ENCODE measurements at places on chromosomes 1 and 21.
A peak's percentile ranks its signal among the peaks of the same experiment; 100 is the strongest.

DNA sequence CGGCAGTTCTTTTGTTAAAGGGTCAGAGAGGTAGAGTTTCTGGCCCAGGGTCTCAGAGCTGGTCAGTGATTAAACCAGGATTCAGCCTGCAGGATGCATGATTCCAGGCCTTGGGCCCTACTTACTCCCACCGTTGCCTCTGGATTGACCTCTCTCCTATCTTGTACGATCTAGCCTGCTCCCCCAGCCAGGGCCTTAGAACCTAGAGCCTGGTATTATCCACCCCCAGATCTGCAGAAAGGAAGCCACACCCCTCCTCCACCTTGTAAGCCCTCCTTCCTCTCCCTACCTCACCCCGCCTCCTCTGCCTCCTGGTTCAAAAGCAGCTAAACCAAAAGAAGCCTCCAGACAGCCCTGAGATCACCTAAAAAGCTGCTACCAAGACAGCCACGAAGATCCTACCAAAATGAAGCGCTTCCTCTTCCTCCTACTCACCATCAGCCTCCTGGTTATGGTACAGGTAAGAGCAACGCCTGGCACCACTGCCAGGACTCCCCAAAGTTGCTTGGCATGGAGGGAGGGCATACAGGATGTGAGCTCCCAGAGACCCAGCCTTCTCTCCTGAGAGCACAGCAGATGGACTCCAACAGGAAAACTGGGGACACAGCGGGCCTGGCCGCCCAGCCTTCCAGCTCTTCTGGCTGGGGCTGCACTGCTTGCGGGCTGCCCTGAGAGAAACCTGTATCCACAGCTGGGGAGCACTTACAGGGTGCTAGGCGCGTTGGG is at the start of gene CD52:
Gene CD52 (plus strand): TSS at position 347 of the 726 bp plus-strand sequence. CDS start 60 bp downstream, at position 407.
- DNase-seq: no peak

GRCh38 chr1:246638941-246639655 is 72.8 kb downstream of the CNST start:
- DNase-seq: no peak

DNA sequence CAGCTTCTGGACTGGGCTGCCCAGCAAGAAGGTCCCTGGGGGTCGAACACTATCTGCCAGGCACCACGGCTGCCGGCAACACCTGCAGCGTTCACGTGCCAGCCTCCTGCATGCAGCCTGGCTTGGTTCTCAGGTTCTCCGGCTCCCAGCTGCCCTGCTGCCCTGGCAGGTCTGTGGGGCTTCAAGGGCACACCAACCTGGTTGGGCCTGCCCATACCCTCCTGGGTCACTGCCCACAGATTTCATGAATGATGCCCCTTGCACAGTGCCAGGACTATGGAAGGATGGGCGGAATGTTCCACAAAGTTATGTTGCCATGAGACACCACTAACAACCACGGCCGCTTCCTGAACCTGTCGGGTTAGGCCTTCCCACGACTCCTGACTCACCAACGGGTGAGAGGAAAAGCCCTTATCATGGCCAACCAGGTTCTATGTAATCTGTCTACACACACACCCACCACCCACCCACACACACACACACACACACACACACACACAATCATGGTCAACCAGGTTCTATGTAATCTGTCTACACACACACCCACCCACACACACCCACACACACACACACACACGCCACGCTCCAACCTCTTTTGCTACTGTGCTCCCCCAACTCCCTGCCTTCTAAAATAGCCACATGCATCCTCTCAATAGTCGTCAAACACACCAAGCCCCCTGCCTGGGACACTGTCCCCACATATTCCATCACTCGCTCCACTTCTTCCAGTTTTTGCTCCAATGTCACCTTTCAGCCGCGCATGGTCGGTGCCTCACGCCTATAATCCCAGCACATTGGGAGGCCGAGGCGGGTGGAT is 32.2 kb downstream of the HSPG2 start:
- peak; percentile 73 for DNase-seq

DNA sequence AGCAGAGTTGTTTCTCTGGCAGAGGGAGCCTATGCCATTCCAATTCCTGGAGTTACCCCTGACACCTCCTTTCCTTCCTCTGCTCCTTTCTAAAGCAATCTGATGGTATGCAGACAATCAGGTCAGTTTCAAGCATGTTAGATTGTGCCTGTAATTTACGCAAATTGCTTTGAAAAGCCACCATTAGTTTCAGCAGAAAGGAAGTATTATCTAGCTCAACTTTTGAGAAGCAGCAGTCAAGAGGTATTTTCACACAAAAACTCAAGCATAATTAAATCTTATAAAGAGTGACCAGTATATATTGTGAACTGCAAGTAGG is 2.2 kb downstream of the ERRFI1 start:
- no peak for DNase-seq

DNA sequence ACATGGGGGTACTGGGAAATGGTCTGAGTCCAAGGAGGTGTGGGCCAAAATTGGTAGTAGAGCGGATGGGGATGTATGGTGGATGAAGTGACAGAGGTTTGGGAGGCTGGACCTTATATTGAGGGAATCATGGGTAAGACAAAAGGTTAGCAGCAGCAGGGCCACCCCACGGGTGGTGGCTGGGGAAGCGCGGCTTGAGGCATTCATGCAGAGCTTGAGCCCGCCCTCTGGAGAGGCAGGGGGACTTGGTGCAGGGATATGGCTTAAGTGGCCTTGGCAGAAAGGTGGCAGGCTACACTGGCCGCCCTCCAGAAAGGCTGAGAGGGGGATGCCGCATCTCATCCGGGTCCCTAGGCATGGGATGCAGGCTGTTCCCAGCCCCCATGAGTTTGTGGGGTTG is 31.5 kb downstream of the HMGB4 start:
- peak; percentile 47 for DNase-seq

DNA sequence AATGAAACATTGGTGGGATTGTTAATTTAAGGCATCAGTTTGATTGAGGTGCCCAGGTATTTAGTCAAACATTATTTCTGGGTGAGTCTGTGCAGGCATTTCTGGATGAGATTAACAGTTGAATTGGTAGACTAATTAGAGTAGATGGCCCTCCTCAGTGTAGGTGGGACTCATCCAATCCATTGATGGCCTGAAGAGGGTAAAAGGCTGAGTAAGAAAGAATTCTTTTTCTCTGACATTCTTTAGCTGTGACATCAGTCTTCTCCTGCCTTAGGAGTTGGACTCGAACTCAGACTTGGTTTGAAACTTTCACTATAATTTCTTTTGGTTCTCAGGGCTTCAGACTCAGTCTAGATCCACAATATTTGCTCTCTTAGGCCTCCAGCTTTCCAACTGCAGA is 59.6 kb upstream of the ADAMTS5 start:
- DNase-seq: no peak

GRCh38 chr1:205450448-205450847 is 5.4 kb downstream of the BLACAT1 start:
- no peak for DNase-seq

- no peak for DNase-seq
These were observed 3.8 kb upstream of the GNG5 start for GRCh38 chr1:84510165-84510564.

- DNase-seq: no peak
These were observed 121.3 kb downstream of the HUNK start for GRCh38 chr21:31993826-31994825.

DNA sequence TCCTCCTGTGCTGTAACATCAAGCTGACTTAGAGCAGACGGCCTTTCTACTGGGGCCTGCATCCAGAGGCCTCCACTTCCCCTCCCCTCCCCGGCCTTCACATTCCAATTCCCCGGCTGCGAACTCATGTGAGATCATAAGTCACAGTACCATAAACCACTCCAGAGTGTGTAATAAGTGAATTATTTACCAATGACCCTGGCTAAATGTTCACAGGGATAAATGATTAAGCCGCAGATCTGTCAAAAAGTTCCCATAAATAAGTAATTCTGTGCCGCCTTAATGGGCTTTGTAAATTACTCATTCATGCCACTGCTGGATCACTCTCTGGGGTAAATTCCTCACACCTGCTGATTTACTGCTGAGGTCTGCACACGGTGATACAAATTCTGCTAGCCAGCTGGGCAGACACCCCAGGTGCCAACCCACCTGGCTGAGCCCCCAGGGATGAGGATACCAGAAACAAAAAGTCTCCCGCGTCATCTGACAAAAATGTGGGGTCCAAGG is 27.4 kb upstream of the KIRREL1 start:
- DNase-seq: no peak

GRCh38 chr1:113292603-113293255 is 97.6 kb upstream of the MAGI3 start:
- no peak for DNase-seq

GRCh38 chr1:182860658-182861057 is 21.5 kb downstream of the DHX9 start:
- DNase-seq: peak; percentile 46

DNA sequence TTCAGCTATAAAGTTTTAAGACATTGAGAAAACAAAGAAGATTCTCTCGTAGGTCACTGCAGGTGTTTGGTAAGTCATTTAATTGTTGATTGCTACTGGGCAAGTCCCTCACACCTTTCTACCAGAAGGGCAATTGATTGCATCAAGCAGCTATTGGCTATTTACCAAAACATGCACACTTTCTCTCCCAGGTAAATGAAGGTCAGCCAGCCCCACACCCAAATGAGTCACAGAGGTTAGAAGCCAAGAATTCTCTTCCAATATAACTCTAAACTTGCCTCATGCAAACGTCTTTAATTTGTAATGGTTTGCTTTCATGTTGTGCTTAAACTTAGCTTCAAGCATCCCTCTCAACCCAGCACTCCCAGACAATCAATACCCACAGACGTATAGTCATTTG is 475.3 kb upstream of the ADGRL2 start:
- DNase-seq: no peak

- no peak for DNase-seq
These were observed 483.5 kb downstream of the ADGRL2 start for GRCh38 chr1:82284213-82284612.

- DNase-seq: no peak
These were observed 889.2 kb upstream of the NCAM2 start for GRCh38 chr21:20108976-20109540.

DNA sequence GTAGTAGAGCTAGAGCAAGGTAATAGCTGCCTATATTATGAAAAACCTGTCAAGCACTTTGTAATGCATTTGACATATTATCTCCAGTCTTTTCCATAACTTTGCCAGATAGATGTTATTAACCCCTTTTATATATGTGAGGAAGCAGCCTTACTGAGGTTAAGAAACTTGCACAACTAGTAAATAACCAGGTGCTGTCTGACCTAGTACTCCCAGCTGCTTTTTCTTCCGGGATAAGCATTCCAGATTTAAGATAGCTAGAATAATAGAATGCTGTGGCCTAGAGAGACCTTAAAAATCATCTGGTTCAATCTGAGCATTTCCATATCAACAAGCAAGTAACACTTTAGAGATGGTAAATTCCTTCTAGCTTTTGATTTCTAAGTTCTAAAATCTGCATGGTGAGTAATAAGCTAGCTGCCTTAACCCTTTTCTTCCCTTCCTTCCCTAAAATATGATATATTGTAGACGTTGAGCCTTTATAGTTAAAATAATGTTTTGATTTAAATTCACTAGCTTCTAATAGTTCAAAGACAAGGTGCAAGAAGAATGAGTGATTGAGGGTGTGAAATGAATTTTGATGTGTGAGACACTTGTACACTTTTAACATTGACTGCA is 1.8 kb downstream of the SH3GLB1 start:
- no peak for DNase-seq

- no peak for DNase-seq
These were observed 836.5 kb upstream of the CXADR start for GRCh38 chr21:16676391-16676790.

DNA sequence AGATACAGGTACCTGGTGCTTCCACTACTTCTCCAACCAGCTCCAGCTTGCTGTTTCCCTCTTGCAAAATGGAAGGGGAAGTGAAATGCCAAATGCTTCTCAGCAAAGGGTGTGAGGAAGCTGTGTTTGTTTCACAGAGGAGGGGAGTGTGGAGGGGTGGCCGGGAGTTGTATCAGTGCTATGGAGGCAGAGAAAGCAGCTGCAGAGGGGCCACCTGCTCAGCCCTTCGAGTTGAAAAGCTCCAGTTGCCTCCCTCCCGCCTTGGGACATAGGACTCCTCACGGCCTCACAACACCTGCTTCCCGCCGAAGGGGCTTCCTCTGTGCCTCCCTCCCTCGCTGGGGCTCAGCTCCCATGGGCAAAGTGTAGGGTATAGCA is 12.1 kb upstream of the LINGO4 start:
- DNase-seq: no peak

DNA sequence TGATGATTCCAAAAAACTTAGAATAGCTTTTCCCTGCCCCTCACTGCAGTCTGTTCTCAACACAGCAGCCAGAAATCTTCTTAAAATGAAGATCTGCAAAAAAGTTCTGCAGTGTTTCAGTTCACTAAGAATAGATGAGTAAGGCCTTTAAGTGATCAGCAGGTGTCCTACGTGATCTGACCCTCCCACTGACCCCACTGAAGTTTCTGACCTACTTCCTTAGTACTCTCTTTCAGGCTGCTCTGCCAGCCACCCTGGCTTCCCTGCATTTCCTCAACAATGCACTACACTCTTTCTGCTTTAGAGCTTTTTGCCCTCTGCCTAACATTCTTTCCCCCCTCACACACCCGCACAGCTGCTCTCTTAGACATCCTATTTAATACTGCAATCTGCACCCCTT is 182.5 kb downstream of the AKT3 start:
- no peak for DNase-seq

DNA sequence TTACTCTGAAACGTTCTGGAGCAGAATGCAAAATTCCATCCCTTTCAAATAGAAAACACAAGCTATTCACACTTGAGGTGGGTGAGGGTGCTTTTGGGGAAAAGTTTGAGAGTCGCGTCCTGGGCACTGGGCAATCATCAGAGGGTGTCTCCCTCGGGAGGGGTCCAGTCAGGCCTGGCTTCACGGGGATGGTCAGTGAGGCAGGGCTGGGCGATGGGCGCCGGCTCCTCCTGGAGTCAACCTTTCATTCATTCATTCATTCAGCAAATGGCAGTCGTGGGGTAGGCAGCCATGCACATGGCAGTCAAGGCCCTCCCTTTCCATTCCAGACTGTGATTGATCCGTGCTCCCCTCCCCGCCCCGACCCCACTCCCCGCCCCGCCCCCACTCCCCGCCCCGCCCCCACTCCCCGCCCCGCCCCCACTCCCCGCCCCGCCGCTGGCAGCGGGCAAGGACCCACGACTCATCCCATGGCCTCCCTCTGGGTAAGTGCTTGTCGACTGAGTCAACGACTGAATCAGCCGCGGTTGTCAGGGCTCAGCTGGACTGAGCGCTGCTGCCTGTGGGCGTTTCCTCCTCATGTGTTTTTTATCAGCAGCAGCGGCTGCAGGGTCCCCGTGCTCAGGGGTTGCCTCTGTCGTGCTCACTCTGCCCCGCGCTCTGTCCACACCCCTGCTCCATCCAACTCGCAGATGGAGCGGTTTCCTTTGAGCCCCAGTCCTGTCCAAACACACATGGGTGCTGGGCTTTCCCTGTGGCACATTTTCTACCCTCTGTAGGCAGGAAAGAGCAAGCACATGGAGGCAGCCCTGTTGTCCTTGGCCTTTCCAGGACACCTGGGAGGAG is 12.5 kb upstream of the SPSB1 start:
- DNase-seq: peak; percentile 59

GRCh38 chr1:7327849-7328248 is 443.2 kb upstream of the VAMP3 start:
- DNase-seq: no peak

GRCh38 chr1:28737307-28738132 is 780 bp downstream of the YTHDF2 start:
- DNase-seq: peak; percentile 88
